Stimulated activated effector memory CD8-positive, alpha-beta T cell treated with anti-CD3 and anti-CD28 coated beads, Interleukin-12 subunit alpha, Interleukin-12 subunit beta, amount 100 ng/mL, for 72 hours (primary cell): ENCODE measurements at places on chromosomes 7 and 10.

DNA sequence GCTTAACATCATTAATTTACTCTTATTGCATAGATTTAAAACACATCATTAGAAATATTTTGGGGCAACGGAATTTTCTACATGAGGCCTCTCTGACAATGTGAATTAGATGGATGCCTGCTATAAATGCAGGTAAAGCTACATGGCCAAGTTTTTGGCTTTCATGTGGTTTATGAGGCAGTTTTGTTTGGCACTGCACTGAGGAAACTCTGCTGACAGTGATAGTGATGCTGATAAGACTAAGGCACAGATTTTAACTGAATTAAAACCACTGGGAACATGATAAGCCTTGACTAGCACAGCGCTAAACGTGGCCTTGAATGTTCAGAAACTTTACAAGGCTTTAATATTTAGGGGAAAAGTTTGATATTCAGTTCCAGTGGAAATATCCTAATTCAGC lies 114.3 kb upstream of the NOBOX start:
- DNase-seq, result no peak

DNA sequence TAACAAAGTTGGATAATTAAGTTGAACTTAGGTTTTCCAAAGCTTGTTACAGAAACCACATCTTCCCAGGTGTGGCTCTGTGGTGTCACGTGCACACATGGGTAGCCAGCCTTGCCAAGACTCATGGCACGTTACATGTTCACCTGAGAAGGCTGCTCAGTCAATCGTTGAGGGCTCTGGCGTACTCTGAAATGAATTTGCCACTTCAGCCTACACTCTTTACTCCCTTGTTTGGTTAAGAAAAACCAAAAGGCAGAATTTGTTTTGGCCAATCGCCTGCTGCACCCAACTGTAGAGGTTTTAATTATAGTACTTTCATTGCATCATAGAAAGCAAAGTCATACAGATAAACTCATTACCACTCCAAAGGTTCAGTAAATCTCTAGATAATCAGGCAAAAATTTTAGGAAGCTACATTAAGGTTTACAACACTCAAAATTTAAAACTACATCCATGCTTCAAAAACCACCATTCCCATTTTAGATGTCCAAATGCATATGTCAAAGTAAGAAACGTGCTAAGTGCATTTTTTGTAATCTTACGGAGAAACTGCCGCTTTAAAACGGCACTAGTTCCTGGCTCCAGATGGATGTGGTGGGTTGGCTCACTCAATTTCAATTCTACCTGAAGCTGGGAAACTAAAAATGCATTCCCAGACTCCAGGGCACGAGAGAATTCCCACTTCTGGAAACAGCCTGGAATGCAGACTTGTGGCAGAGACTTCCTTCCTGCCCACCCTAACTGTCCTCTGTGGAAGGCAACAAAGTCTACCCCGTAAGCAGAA lies 88.4 kb downstream of the DIP2C start:
- no peak for DNase-seq

DNA sequence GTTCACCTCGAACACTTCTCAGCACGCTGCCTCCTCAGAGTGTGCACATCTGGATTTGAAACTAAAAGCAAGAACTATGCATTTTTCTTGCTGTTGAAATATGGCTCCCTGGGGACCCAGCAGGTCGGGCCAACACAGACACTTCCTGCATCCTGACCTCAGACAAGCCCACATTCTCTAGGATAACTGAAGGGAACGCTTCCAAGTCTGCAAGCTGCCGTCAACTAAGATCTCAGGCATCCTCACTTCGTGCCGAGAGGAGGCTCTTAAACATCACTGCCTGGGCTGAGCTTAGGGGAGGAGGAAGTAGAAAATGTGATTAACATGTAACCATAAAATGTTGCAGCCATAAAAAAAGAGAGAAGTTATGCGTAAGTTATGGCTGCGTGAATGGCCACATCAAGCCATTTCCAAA lies 65.5 kb downstream of the PYROXD2 start:
- no peak for DNase-seq

DNA sequence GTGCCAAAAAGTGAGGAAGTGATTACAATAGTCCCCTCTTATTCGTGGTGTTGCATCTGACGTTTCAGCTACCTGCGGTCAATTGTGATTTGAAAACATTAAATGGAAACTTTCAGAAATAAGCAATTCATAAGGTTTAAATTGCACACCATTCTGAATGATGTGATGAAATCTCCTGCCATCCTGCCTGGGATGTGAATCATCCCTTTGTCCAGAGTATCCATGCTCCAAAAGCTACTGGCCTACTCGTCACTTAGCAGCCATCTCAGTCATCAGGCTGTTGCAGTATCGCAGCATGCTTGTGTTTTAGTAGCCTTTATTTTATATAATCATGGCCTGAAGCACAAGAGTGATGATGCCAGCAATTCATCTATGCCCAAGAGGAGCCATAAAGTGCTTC lies 97.7 kb upstream of the CDCA7L start:
- no peak for DNase-seq

GRCh38 chr7:74443543-74444247 lies 10.0 kb upstream of the GTF2IRD1 start:
- no peak for DNase-seq

GRCh38 chr7:48337012-48337621 lies 165.9 kb downstream of the ABCA13 start:
- no peak for DNase-seq

GRCh38 chr7:31602041-31602625 lies 84.9 kb upstream of the PPP1R17 start:
- no peak for DNase-seq

GRCh38 chr10:51010977-51011376 lies 63.3 kb upstream of the PRKG1 start:
- no peak for DNase-seq

DNA sequence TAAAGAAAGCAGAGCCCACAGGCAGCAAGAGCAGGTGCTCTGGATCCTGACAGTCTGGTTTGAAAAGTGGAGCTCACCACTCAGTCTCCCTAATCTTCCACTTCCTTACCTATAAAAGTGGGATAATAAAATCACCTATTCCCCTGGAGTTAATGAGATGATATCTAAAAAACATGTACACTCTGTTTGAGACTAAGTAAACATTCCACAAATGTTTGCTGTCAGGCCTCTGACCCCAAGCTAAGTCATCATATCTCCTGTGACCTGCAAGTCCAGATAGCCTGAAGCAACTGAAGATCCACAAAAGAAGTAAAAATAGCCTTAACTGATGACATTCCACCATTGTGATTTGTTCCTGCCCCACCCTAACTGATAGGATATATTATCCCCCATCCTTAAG lies 1324.5 kb downstream of the XPNPEP1 start:
- DNase-seq, result no peak

DNA sequence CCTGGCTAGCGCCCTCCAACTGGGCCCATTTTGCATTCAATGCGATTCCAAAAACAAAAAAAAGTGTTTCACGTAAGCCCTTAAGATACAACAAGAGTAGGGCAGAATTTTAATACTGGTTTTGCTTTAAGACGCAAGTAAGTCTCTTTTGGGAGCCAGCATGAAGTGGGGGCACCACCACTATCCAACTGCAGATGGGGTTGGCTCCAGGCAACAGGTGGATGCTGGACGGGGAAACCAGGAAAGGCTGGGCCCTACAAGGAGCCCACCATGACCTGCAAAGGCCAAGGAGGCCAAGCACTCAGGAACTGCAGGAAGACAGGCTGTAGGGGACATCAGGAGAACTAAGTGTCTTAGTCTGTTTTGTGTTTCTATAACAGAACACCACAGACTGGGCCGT lies 86.5 kb upstream of the INSIG1 start:
- DNase-seq, result no peak

- peak; percentile 52 for DNase-seq
Observed at GRCh38 chr10:110852255-110852896, 19.4 kb upstream of the PDCD4 start.

- DNase-seq, result no peak
Observed at GRCh38 chr10:33073641-33074415, 115.8 kb upstream of the ITGB1 start.

DNA sequence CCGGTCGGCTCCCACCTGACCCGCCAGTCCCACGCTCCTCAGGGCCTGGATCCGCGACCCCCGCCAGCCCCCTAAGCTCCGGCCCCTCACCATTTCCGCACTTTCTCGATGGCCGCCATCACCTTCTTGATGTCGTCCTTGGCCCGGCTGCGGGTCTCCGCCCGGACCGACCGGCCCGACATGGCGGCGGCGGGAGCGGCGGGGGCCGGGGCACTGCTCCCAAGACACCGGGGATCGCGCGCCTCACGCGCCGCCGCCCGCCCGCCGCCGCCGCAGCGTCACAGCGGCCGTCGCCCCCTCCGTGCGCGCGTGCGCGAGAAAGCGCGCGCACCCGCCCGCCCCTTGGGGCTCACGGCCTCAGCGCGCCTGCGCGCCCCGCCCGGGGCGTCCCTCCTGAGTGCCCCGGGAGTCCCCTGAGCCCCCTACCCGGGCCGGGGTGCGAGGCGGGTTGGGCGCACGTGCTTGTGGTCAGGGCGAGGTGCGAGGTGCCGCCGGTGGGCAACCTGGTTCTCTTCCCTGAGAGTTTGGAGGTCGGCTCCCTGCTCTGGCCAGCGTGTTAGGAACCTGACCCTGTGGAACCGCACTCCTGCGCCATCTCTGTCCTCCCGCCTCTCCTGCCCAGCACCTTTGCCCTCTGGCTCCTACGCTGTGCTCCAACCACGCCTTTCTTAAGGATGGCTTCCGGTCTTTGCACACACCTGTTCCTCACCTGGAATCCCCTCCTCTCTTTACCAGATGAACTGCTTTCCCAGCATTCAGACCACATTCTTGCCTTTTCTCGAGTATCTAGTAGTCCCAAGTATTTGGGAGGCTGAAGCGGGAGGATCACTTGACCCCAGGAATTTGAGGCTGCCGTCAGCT lies at the start of gene BCL7B:
TSS of gene BCL7B (minus strand) at position 294 of the 861 bp plus-strand sequence. CDS start at position 182, 112 bp downstream.
- peak; percentile 91 for DNase-seq

GRCh38 chr7:106863274-106863997 lies 1.6 kb upstream of the PIK3CG start:
- no peak for DNase-seq

GRCh38 chr10:5547931-5548660 lies 23.3 kb downstream of the CALML3 start:
- no peak for DNase-seq

- no peak for DNase-seq
Observed at GRCh38 chr7:693280-693679, 33.2 kb upstream of the DNAAF5 start.

GRCh38 chr7:39606352-39606751 lies 17.0 kb upstream of the RALA start:
- no peak for DNase-seq

GRCh38 chr7:134084488-134085144 lies 42.5 kb upstream of the LRGUK start:
- DNase-seq, result no peak

DNA sequence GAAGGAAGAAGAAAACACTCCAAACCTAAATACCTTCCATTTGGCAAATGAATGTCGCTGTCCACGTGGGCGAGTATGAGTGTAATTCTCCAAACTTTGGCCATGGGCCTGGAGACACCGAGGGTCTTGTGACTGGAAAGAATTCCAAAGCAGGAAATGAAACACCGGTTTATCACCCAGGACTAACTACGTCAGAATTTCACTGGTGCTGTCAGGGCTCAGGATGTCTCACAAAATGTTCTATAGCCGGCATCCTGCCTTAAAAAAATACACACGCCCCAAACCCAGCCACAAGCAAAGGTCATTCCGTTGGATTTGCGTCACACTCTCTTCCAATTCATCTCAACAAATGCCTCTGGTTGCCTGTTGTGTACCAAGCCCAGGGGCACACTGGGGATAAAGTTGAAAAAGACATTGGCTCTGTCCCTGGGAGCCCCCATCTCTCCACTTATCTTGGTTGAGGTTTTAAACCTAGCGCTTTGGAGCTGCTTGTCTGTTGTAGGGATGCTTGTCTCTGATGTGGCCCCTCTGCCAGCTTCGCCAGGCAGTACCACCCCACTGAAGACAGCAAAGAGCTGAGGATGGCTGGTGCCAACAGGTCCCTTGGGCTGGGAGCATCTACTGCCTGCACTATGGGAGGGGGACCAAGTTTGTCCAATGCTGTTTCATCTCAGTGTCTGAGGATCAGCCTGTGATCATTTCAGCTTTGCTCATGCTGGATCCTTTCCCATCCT lies 31.2 kb downstream of the GSTO2 start:
- DNase-seq, result no peak

DNA sequence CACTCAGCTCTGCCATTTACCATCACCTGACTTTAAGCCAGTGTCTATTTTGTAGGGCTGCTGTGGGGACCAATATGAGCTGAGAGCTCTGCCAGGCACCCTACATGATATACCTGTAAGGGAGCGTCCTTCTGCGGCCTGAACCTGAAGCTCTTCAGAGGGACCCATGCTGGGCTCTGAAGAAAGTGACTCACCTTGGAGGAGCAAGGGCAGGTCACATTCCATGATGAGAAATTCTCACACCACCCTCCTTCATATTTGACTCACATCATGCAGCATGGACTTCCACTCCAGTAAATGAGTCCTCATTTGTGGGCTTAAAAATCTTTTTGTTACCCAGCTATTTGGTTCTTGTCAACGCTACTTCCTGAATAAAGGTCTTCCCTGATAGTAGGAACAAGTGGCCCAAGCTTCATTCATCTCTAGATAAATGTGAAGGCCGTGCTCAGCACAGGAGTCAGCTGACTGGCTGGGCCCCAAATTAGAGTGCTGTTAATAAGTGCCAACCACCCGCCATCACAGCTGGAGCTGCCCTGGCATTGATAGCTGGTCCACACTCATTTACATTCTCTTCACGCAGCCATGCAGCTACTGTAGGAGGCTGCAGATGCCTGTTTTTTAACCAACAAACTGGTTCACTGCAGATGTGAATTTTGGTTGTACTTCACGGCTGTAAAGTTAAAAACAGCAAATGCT lies 78.4 kb downstream of the RNF216 start:
- DNase-seq, result no peak
